Caki2 (cell line): ENCODE measurements at places on chromosomes 6 and 20.

DNA sequence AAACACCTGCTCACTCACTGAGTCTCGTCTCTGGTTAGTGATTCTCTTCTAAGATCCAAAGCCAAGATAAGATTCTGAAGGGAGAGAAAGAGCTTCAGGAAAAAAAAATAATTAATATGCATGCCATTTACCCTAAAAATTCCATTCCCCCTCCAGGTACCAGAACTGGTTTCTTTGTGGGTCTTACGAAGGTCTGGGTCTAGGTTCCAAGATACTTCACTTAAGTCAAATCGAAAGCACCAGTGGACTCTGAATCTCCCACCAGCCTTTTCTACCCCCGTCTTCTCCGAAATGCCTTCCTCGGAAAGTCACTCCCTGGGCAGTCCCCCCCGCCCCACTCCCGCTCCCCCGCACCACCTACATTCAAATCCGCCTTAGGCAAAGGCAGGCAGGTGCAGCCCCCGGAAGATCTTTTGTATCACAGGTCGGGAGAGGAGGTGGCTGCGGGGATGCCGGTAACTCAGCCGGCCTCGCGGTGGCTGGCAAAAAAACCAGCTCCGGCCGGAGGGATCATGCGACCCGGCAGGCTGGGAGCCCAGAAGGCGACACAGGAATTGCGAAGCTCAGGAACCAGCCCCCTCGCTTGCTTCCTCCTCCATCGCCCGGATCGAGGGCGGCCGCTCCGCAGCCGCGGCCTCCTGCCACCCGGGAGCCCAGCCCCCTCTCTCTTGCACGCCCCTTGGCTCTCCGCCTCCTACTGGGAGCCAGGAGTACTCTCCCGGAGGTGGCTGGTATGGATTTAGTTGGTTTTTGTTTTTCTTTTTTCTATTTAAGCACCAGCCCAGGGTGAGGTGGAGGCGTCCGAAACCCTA is at the start of gene BCL2L1:
BCL2L1 (minus strand) TSS at position 612 of the 812 bp plus-strand sequence. CDS start 650 bp downstream, outside the sequence.
- peak; percentile 91 for DNase-seq

GRCh38 chr6:95387845-95388244 is 189.5 kb upstream of the MANEA start:
- no peak for DNase-seq

DNA sequence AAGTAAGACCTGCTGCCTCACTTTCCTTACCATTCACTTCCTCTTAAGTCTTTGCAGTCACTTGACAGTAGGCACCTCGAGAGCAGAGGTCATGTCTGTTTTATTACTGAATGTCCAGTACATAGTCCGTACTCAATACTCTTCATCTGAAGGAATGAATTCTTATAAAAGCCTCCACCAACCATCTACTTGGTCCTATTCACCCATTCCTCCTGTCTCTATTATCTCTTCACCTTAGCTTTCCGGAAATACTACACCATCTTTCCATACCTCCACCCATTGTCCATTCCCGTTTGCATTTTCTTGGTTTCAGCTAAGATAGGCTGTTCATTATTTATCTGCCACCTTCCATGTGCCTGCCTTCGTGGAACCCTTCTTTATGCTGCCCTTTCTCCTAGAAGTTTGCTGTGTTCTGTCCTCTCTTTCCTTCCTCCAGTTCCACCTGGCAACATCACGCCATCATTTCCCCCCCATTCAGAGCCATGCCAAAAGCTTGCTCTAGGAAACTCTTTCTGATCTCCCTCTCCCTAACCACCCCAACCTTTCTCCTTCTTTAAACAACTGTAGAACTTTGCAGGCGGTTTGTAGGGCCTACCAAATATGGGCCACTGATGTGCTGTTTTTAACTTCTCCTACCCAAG is 38.3 kb downstream of the ENPP1 start:
- no peak for DNase-seq

- no peak for DNase-seq
These were observed 100.6 kb downstream of the DACT2 start for GRCh38 chr6:168218785-168219566.

DNA sequence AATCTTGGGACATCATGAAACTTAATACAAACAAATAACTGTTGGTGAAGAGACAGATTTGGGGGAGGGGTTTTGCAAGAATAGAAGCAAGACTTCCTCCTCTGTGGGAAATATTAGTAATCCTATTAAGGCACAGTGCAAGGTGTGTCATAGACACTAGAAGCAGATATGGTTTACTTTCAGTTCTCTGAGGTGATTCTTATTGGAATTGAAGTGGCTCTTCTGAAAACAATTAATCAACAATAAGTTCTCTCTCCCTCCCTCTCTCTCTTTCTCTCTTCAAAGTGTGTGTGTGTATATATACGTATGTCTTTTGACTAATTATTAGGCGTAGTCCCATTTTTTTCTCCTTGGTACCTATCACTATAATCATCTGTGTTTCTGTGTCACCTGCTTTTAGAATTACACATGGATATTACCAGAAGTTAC is 99.8 kb downstream of the HIVEP2 start:
- peak; percentile 62 for DNase-seq

- DNase-seq, result no peak
These were observed 50.1 kb downstream of the SSR1 start for GRCh38 chr6:7262746-7263518.

- DNase-seq, result no peak
These were observed 25.3 kb upstream of the RIPOR2 start for GRCh38 chr6:24960991-24961475.
